Right lobe of liver (tissue), 6 donors: ENCODE measurements at places on chromosomes 6 and 20. TPM values are rescaled to one million over a fixed set of nuclear protein-coding genes. Genes with fewer than 3 reads are reported as not detected.

DNA sequence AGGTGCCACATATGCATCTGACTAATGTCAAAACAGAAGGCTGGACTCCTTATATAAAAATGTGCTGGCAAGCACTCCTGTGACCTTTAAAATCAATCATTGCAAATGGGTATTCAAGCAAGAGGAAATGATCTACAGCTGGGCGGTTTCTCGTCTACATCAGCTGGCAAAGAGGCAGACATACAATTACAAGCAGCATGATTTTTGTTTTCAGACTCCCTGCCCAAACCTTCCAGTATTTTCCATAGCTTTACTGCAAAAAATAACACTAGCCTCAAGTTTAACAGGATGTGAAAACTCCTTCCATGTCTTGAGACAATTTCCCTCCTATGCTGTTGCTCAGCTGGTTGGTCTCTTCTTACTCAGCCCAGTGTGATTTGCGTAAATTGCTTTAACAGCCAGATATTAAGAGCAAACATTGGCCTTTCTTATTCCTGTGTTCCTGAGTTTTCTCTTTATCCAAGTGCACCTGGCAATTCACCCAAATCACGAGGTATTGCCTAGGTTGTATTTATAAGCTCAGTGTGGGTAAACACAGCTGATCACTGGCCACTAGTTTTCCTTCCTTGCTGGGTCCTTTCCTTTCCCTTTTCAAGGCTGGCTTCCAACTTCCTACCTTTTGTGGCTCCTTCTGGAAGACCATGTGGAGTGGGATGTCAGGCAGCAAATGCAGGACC lies 130.4 kb downstream of the MOXD1 start:
- no peak for DNase-seq

DNA sequence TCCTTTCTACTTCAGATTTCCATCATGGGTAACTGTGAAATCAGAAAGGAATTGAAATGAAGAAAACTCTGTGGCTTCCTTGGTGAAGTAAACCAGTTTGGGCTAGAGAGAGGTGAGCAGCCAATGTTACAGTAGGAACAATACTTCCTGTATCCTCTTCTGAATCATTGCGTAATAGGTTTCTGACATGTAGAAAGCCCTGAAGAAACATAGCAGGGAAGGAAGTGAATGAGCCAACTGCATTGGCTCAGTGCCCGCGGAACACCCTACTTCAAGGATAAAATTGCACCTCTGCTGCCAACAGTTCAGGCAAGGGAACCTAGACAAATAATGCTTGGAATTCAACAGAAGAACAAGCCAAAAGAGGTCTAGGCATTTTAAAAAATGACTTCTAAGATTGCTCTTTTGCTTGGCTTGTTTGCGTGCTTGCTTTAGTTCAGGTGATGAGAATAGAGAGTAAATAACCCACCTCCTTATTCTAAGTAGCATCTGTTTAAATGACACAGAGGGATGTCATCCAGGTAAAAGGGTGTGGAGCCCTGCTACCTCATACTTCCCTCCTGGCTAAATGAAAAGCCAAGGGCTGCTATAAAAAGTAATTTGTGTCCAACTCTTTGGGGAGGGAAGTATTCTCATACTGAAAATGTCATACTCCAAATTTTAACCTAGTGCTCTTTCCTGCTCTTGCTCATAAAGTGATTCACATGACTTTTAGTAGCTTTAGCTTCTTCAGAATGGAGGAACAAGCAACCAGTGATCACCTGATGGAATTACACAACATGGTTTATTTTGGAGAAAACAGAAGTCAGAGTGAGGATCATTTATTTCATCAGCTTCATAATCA lies 30.0 kb upstream of the AKIRIN2 start:
- DNase-seq = peak; percentile 86

- DNase-seq = no peak
Observed at GRCh38 chr6:19714434-19715166, 122.6 kb upstream of the ID4 start.

DNA sequence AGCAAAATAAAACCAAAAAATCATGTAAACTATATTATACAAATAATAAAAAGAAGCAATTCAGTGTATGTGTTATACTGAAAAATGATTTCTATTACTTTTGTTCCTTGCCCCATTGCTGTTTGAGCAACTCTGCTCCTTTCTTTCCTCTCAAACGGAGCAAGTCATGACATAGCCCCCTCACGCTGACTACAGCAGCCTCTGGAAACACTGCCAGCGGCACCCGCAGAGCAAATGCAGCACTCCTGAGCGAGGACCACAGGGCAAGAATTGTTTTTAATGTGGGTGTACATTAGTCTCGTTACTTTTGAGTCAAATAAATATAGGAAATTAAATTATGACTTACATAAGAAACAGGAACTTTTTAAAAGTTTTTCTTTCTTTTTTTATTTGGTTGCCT lies 350.1 kb upstream of the HSF2 start:
- no peak for DNase-seq

GRCh38 chr6:43799551-43800297 lies 29.7 kb downstream of the VEGFA start:
- DNase-seq = no peak

RPS10 gene
- total RNA-seq = 610 TPM
